ENCODE measurements at places on chromosomes 5 and 9.

- no peak for DNase-seq
Measured at GRCh38 chr5:108546939-108547338, 165.0 kb upstream of the FBXL17 start.

DNA sequence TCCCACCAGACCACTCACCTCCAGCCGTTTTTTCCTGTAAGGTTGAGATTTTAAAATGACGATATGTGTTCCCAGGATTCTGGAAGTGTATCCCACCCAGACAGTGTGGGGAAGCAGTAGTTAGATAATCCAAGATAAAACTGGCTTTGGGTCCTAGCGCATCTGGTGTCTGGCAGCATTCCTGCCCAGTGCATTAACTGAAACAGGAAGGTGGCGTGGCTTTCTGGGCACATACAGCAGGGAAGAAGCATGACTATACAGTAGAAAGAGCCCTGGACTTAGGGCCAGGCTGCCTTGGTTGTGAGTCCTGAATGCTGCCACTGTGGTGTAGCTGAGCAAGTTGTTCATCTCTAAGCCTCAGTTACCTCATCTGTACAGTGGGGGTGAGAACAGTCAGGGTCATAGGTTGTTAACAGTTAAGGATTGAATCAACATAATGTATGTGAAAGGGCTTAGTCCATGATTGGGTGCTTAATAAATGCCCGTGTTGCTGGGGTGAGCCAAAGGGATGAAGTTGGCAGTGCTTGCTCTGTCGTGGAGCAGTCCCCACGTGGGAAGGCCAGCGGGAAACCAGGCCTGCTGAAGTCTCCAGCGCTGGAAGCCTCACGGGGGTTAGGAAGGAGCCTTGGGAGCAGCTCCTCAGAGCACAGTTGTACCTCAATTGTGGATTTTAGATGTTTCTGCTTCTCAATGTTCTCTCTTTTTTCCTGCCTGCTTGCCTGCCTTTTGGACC lies 18.0 kb downstream of the CLTA start:
- DNase-seq: no peak

- DNase-seq: no peak
Measured at GRCh38 chr5:173833196-173833985, 54.8 kb upstream of the CPEB4 start.

DNA sequence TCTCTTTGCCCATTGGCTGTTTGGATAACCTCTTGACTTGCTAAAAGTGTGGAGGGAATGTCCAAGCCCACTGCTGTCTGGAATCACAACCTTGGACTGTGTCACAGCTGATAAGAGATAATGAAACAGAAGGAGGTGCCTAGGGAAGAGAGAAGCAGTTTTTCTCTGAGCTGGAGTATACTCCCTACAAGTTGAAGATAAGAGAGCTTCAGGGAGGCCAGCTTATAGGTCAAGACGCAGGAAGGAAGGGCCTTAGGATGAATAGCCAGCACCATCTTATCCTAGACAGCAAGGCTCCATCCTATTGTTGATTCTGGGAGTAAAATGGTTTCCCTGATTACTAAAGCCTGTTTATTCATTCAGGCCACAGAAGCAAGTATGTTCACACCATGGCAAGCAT lies 244.7 kb downstream of the NPR3 start:
- no peak for DNase-seq

- no peak for DNase-seq
Measured at GRCh38 chr9:113776194-113776593, 99.9 kb upstream of the ZNF618 start.

- no peak for DNase-seq
Measured at GRCh38 chr5:52665559-52665958, 122.2 kb upstream of the ITGA1 start.

DNA sequence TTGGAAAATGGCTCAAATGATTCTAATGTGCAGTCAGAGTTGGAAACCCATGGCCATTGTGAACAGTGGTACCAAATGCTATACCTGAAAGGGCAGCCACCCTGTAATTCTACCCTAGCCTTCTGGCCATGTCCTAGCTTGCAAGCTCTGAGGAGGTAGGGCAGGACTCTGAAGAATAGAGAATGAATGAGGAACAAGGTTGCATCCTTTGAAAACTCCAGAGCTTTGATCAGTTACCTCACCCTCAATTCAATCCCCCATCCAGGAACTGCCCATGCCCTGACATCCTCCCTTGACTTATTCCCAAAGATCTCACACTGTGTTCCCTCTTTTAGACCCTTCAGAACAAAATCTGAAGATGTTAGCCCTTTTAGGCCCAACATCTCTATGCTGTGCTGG lies 17.8 kb upstream of the ERMP1 start:
- no peak for DNase-seq
